ENCODE measurements at places on chromosomes 13 and 19. TPM values are rescaled to one million over a fixed set of nuclear protein-coding genes. Genes with fewer than 3 reads are reported as not detected.
A peak's percentile ranks its signal among the peaks of the same experiment; 100 is the strongest.

LILRA1 gene
- total RNA-seq = not detected

GRCh38 chr19:17949956-17950309 is 17.0 kb upstream of the KCNN1 start:
- DNase-seq = no peak

PNMA8B gene
- total RNA-seq = 0.16 TPM

DNA sequence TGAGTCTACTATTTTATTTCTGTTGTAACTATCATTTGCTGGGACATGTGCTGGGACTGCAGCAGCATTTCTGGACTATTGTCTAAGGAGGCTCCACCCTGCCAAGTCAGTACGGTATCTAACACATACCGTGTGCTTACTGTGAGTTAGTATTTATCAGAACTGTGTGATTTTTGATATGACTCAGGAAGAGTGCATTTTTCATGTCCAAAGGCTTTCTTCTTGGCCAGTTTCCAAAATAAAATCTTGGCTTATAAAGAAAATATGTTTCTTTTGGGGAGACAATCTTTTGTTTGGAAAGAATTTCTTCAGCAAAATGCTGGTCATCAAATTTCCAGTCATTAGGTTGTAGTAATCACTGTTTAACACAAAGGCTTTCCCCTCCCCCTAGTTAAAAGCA is 11.6 kb downstream of the PARP4 start:
- DNase-seq = peak; percentile 28

DNA sequence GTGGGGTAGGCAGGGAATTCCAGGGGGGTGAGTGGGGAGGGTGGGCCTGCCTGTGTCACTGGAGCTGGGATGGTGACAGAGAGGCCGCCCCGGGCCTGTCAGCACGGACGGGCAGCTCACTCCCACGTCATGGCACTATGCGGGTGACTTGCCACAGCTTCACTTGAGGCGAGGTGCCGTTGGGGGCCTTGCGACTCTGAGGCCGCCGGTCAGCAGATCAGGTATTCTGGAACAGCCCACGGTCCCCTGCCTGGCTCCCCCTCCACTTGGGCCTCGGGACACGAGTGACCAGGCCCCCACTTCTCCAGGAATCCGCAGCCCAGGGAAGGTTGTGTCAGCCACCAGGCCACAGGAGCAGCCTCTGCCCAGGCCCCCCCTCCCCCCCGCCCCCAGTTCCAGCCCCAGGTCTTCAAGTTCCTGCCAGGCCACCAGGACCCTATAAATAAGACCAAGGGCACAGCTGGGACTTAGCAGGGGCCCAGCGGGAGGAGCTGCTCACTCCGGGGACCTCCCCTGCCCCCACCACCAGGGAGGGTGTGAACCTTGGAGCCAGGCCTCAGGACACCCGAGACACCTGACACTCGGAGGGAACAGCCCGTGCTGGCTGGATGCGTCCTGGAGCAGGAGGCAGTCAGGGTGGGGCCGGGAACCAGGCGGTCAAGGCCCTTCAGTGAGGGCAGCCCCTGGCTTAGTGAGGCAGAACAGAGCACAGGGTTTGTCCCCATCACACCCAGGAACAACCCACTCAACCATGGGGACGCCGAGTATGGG is 2.7 kb upstream of the MIDN start:
- DNase-seq = peak; percentile 97

Measured in myocyte (in vitro differentiated cells).